ENCODE measurements at places on chromosomes 6 and 20.

DNA sequence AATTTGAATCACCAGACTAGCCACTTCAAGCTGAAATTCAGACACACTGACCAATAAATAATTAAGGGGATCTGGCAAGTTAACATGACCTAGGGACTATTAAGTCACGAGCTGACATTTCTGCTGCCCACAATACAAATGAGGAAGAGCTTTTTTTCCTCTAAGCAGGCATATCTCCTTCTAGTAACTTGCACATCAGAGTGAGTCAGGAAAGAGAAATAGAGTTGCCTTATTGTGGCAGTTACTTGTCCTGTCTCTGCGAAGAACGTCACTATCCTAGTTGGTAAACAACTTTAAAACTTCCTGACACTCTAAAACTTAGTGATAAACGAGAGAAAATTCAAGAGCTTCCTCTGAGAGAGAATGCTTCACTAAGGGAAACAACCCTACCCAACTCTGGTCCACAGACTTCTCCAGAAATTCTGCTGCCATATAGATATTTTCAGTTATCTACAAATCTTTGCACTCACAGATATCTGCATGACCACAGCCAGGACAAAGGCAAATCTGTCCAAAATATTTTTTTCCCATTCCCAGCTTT is 4.2 kb downstream of the PLA2G7 start:
- DNase-seq: no peak

- DNase-seq: peak; percentile 84
Measured at GRCh38 chr6:30061092-30061857, at the start of gene POLR1H. POLR1H (plus strand) TSS chr6:30061265; CDS start chr6:30061525, 260 bp downstream.

- DNase-seq: no peak
Measured at GRCh38 chr20:48804300-48804980, 23.4 kb downstream of the PREX1 start.

DNA sequence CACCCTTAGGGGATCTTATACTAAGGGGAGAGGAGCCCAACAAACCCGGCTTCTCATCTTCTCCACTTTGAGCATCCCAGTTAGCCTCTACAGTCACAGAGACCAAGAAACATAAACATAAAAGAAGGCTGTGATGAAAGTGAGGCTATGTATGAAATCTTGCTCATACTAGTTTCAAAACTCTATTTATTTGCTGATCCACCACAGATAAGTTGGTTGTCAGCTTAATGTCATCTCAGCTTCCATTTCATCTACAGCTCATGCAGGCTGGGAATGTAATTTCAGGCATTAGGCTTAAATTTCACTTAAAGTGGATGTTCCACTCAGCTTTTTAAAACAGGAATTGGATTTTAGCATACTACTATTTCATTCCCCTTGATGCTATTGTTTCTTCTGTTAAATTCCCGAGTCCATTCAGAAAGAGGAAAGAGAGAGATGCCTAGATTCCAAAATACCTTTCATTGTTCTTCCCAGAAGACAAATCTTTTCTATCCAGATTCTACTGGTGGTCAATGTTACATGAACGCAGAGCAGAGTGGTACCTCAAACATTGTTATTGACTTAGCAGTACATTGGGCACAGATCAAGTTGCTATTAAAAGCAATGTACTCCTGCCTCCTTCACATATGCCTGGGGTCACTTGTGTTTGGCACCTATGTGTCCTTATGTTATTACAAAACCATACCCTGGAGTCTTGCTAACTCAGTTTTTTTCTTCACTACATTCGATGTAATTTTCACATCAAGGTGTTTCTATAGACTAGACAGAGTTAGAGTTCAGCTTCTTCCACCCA is 149.0 kb downstream of the HACE1 start:
- DNase-seq: no peak

DNA sequence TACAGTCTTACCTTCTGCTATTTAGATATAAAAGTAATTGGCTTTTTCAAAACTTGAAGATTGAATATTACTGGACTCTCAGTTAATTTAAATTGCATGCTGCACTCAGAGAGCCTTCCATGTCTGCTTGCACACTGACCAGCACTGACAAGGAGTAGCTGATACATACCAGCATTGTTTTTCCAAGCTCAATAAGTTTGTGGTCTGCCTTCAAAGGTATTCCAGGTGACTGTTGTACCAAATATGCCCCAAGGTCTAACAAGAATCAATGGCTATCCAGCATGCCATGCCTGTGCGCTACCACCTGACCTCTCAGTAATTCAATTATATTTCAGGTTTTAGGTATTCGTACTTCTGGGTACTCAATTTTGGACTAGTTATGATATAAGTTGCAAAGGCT is 30.0 kb downstream of the BEND6 start:
- DNase-seq: no peak

DNA sequence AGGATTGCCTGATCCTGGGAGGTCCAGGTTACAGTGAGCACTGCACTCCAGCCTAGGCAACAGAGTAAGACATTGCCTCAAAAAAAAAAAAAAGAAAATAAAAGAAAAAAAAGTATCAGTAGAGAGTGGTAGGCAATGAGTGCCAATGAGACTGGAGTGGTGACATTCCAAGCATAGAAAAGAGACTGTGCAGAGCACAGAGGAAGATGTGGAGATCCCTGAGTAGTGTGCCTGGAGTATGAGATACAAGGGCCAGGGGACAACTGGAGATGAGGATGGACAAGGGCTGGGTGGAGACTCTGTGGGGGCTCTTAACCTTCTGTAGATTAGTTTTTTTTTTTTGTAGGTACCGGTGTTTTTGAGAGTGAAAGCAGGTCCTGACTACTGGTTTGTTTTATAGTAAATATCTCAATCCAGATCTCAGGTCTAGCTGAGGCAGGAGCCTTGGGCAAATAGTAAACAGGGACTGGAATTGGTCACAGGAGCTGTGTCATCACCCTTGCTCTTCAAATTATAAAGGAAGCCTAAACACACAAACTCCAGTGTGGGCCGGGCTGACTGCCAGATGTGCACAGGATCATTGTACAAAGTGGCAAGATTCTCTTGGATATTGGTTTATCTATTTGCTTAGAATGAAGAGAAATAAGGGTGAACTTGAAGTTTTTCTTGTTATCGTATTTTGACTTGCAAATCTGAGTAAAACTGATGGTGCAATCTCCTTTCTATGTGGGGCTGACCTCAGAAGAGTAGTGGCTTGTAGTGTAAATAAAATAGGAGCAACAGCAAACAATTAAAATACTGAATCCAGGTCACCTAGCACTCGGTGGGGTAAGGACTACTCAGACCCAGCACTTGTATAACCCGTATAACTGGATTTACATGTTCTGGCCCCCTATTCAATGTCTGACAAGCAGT is 144.9 kb downstream of the SOX4 start:
- DNase-seq: no peak
